ENCODE measurements at places on chromosomes 1 and 21. TPM values are rescaled to one million over a fixed set of nuclear protein-coding genes. Genes with fewer than 3 reads are reported as not detected.
A peak's percentile ranks its signal among the peaks of the same experiment; 100 is the strongest.

- H3K27me3 ChIP-seq, result no peaks in the 10 kb centered on the region
- H3K4me1 ChIP-seq, result peaks cover 32% of the 10 kb centered on the region
- no peak overlapping the region for H3K27ac ChIP-seq
- H3K36me3 ChIP-seq, result peaks cover 7% of the 10 kb centered on the region
- H3K4me3 ChIP-seq, result no peak overlapping the region
These were observed 445.6 kb downstream of the PLPP3 start for GRCh38 chr1:56133522-56134472.

- no peak for DNase-seq
- peaks cover 5% of the 10 kb centered on the region for H3K36me3 ChIP-seq
- no peak overlapping the region for H3K27ac ChIP-seq
- H3K4me1 ChIP-seq, result peaks cover 10% of the 10 kb centered on the region
- no peaks in the 10 kb centered on the region for H3K27me3 ChIP-seq
These were observed 32.7 kb upstream of the ENAH start for GRCh38 chr1:225685476-225686176.

GRCh38 chr1:228751360-228752098 lies 16.2 kb downstream of the RHOU start:
- no peak overlapping the region for H3K4me3 ChIP-seq
- peaks cover 86% of the 10 kb centered on the region for H3K27me3 ChIP-seq
- peak; percentile 30 for DNase-seq
- H3K36me3 ChIP-seq, result no peaks in the 10 kb centered on the region
- H3K27ac ChIP-seq, result no peak overlapping the region

- no peaks in the 10 kb centered on the region for H3K27me3 ChIP-seq
- DNase-seq, result no peak
- H3K36me3 ChIP-seq, result peaks cover 15% of the 10 kb centered on the region
These were observed 2.0 kb upstream of the ENAH start for GRCh38 chr1:225654688-225655508.

DNA sequence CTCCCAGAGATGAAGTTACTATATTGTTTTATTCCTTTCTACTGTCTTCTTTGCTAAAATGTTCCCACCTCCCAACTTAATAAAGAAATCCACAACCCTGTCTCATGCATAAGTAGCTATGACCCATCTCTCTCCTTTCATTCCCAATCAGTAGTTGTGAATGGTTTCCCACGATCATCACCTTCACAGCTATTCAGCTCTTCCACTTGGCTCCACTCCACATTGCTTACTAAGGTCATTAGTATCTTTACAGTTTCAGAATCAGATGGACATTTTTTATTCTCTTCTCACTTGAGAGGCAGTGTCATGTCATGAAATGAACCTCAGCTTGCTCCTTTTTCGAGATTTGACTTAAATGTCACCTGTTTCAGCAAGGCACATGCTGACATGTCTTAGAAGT lies 47.1 kb upstream of the COG2 start:
- peaks cover 21% of the 10 kb centered on the region for H3K27me3 ChIP-seq
- no peaks in the 10 kb centered on the region for H3K36me3 ChIP-seq
- H3K27ac ChIP-seq, result no peak overlapping the region

GRCh38 chr1:41715441-41716095 lies 203.2 kb downstream of the HIVEP3 start:
- H3K4me1 ChIP-seq, result peaks cover 15% of the 10 kb centered on the region
- H3K27ac ChIP-seq, result no peak overlapping the region

GRCh38 chr1:29648026-29648425 lies 411.7 kb downstream of the PTPRU start:
- no peaks in the 10 kb centered on the region for H3K27me3 ChIP-seq
- no peak overlapping the region for H3K4me3 ChIP-seq
- H3K4me1 ChIP-seq, result peaks cover 28% of the 10 kb centered on the region
- no peak for DNase-seq

GRCh38 chr1:182616130-182617013 lies 12.2 kb upstream of the RGS16 start:
- peak; percentile 92 for DNase-seq
- H3K27me3 ChIP-seq, result no peaks in the 10 kb centered on the region
- H3K27ac ChIP-seq, result peak overlapping the region; percentile 57
- H3K36me3 ChIP-seq, result no peaks in the 10 kb centered on the region
- H3K4me1 ChIP-seq, result peaks cover 44% of the 10 kb centered on the region

DNA sequence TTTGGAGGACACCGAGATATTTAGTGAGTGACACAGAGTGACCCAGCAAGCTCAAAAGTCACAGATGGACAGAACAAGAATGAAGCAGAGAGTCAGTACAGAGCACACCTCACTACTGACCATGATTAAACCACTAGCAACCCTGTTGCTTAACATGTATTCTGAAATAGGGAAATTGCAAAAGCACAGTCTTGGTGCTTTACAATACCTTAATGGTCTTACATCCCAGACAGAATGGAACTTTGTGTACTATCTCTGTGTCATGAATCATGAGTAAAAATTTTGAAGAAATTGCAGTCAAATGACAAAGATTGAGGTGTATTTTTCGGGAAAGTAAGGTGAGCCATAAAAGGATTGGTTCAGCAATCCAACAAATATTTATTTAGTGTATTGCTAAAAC lies 2.7 kb upstream of the SAMSN1 start:
- peaks cover 30% of the 10 kb centered on the region for H3K4me1 ChIP-seq
- DNase-seq, result peak; percentile 85
- H3K4me3 ChIP-seq, result peak overlapping the region; percentile 30
- peaks cover 4% of the 10 kb centered on the region for H3K36me3 ChIP-seq
- H3K27ac ChIP-seq, result peak overlapping the region; percentile 89

GRCh38 chr1:94801919-94802546 lies 18.1 kb upstream of the SLC44A3 start:
- H3K27ac ChIP-seq, result peak overlapping the region; percentile 43
- H3K36me3 ChIP-seq, result no peaks in the 10 kb centered on the region
- H3K27me3 ChIP-seq, result no peaks in the 10 kb centered on the region
- peak; percentile 86 for DNase-seq
- H3K4me3 ChIP-seq, result peak overlapping the region; percentile 50
- peaks cover 24% of the 10 kb centered on the region for H3K4me1 ChIP-seq

DNA sequence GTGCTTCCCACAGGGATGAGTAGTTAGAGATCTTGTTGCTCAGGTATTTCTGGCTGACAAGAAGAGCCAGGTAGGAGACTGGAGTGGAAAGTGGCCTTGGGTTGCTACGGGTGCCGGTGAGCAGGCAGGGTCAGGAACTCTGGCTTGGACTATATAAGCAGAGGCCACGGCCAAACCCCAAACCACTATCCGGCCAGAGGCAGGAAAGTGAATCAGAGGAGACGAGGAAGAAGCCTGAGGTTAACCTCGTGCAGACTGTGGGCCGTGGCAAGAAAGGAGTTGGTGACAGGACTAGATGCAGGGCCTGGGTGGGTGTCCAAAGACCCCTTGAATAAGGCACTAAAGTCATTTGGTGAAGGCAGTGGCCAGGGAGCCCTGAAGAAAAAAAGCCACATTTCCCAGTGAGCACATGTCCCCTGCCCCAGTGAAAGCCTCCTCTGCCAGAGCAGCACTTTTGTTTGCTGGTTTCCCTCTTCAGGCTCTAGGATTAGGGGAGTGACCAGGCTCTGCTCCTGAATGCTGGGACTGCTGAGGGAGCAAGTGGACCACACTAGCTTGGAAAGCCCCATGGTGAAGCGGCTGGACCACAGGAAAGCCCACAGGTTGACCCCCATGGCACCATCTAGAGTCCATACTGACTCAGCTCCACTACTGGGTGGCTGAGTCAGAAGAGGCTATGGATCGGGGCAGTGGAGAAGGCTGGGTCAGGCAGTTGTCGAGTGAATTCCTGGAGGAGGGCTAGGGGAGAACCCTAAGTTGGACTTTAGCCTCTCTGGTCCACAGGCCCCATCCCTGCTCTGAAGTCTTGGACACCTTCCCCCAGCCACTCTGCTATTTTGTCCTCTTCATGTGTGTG lies 23.4 kb downstream of the CSF1 start:
- H3K27ac ChIP-seq, result no peak overlapping the region
- no peak overlapping the region for H3K4me3 ChIP-seq
- peak; percentile 39 for DNase-seq
- H3K27me3 ChIP-seq, result no peaks in the 10 kb centered on the region
- peaks cover 15% of the 10 kb centered on the region for H3K4me1 ChIP-seq

- no peak overlapping the region for H3K4me3 ChIP-seq
- no peaks in the 10 kb centered on the region for H3K36me3 ChIP-seq
- no peak overlapping the region for H3K27ac ChIP-seq
- DNase-seq, result no peak
- no peaks in the 10 kb centered on the region for H3K27me3 ChIP-seq
These were observed 169.7 kb downstream of the TRIM33 start for GRCh38 chr1:114341299-114341698.

DNA sequence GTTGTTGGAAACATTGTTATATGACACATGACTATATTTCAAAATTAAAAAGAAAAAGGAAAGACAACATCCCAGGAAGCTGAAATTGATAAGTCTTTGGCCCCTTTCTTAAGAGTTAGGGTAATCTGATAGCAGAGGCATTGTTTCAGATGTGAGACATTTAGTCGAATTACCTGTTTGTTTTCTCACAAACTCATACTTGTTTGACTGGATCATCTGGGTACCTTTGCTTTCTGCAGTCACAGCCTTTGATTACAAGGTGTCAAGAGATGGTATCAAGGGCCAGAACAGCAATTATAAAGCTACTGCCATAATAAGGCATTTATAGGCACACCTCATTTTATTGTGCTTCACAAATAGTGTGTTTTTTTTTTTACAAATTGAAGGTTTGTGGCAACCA lies 136.3 kb downstream of the DUSP10 start:
- H3K4me3 ChIP-seq, result no peak overlapping the region
- H3K4me1 ChIP-seq, result no peaks in the 10 kb centered on the region
- no peak for DNase-seq
- H3K27me3 ChIP-seq, result no peaks in the 10 kb centered on the region
- no peaks in the 10 kb centered on the region for H3K36me3 ChIP-seq

Gene S100A5
- not detected for total RNA-seq

DNA sequence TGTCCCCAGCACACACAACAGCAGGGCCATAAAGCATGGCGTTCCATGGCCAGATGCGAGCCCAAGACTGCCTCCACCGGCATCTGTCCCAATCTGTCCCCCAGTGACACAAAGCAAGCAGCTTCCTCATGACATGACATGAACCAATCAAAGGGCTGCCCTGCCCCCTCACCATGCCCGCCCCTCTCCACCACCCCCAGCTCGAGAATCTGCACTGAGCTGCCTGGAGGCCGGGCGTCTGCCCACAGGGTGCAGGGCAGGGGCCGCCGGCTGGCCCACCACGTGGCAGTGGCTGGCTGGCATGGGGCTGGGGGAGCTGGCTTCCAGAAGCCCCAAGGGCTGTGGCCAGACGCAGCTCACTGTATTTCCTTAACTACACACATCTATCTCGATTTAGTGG lies 27.8 kb downstream of the WNT9A start:
- H3K27me3 ChIP-seq, result no peaks in the 10 kb centered on the region
- DNase-seq, result no peak
- H3K4me3 ChIP-seq, result no peak overlapping the region
- H3K27ac ChIP-seq, result no peak overlapping the region

- no peak for DNase-seq
- no peak overlapping the region for H3K4me3 ChIP-seq
- no peak overlapping the region for H3K27ac ChIP-seq
- no peaks in the 10 kb centered on the region for H3K4me1 ChIP-seq
These were observed 71.1 kb downstream of the ADCY10 start for GRCh38 chr1:167842872-167843271.

- H3K4me3 ChIP-seq, result no peak overlapping the region
- no peaks in the 10 kb centered on the region for H3K36me3 ChIP-seq
These were observed 25.3 kb upstream of the OVAAL start for GRCh38 chr1:180533266-180533987.

GRCh38 chr1:241208910-241209379 lies 148.1 kb downstream of the RGS7 start:
- H3K4me3 ChIP-seq, result no peak overlapping the region
- no peak for DNase-seq
- no peaks in the 10 kb centered on the region for H3K27me3 ChIP-seq
- H3K36me3 ChIP-seq, result no peaks in the 10 kb centered on the region

GRCh38 chr1:40421431-40422384 lies 28.6 kb upstream of the ZFP69B start:
- DNase-seq, result peak; percentile 77
- H3K4me1 ChIP-seq, result peaks cover 9% of the 10 kb centered on the region
- H3K27ac ChIP-seq, result peak overlapping the region; percentile 44
- H3K4me3 ChIP-seq, result no peak overlapping the region

GRCh38 chr1:62058956-62059355 lies 135.7 kb upstream of the L1TD1 start:
- H3K4me1 ChIP-seq, result no peaks in the 10 kb centered on the region
- no peak overlapping the region for H3K27ac ChIP-seq
- no peak for DNase-seq
- H3K4me3 ChIP-seq, result no peak overlapping the region
- H3K36me3 ChIP-seq, result peaks cover 8% of the 10 kb centered on the region

Gene PEX11B
- 35.5 TPM for total RNA-seq

DNA sequence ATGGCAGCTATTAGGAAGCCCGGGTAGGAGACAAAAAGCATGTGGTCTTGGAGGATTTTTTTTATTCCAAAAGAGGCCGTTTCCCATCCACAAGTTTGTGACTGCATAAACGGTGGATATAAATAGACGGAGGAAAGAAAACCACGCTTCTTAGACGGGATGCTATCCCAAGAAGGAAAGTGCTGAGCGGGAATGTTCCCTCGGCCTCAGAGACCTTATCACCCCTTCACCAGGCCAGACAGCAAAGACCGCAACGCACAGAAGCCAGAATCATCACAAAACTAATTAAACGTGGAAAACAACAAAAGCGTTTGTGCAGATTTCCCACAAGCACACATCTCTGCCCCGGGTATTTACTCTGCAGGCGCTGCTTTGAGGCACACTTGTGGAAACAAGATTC lies 43.2 kb downstream of the HLCS start:
- H3K27me3 ChIP-seq, result no peaks in the 10 kb centered on the region
- no peaks in the 10 kb centered on the region for H3K4me1 ChIP-seq
- H3K4me3 ChIP-seq, result no peak overlapping the region
- no peak overlapping the region for H3K27ac ChIP-seq

GRCh38 chr1:203593723-203594122 lies 32.9 kb upstream of the ATP2B4 start:
- peak; percentile 54 for DNase-seq
- no peaks in the 10 kb centered on the region for H3K36me3 ChIP-seq
- H3K27ac ChIP-seq, result no peak overlapping the region
- H3K27me3 ChIP-seq, result peaks cover 11% of the 10 kb centered on the region
- no peak overlapping the region for H3K4me3 ChIP-seq

GRCh38 chr1:119186471-119186870 lies 46.0 kb upstream of the WARS2 start:
- no peak overlapping the region for H3K4me3 ChIP-seq
- no peak overlapping the region for H3K27ac ChIP-seq
- DNase-seq, result no peak
- no peaks in the 10 kb centered on the region for H3K4me1 ChIP-seq
- no peaks in the 10 kb centered on the region for H3K27me3 ChIP-seq

Gene DVL1
- 96.2 TPM for total RNA-seq

Gene ADAMTS5
- 0.10 TPM for total RNA-seq

DNA sequence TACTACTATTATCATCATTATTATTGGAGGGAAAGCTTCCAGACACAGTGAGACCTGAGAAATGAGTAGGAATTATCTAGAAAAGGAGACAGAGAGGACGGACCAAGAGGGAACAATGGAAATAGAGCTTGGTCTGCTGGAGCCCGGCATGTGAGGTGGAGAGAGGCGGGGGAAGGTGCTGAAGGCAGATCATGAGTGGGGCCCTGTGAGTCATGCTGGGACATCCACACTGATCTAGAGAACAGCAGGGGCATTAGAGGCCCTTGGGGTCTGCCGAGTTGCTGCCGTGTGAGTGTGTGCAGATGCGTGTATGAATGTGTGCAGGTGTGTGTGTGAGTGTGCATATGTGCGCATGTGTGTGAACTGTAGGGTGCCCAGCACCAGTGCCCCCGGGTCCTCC lies 65.7 kb downstream of the TMCO4 start:
- no peaks in the 10 kb centered on the region for H3K27me3 ChIP-seq
- no peak overlapping the region for H3K4me3 ChIP-seq
- peaks cover 29% of the 10 kb centered on the region for H3K36me3 ChIP-seq
- H3K27ac ChIP-seq, result no peak overlapping the region
- peaks cover 7% of the 10 kb centered on the region for H3K4me1 ChIP-seq

GRCh38 chr21:43916691-43917514 lies 51.9 kb downstream of the AGPAT3 start:
- no peak overlapping the region for H3K27ac ChIP-seq
- H3K4me3 ChIP-seq, result no peak overlapping the region
- DNase-seq, result no peak
- H3K27me3 ChIP-seq, result no peaks in the 10 kb centered on the region

All from MCF 10A (cell line).